ENCODE measurements at places on chromosomes 16 and 17.
A peak's percentile ranks its signal among the peaks of the same experiment; 100 is the strongest.

DNA sequence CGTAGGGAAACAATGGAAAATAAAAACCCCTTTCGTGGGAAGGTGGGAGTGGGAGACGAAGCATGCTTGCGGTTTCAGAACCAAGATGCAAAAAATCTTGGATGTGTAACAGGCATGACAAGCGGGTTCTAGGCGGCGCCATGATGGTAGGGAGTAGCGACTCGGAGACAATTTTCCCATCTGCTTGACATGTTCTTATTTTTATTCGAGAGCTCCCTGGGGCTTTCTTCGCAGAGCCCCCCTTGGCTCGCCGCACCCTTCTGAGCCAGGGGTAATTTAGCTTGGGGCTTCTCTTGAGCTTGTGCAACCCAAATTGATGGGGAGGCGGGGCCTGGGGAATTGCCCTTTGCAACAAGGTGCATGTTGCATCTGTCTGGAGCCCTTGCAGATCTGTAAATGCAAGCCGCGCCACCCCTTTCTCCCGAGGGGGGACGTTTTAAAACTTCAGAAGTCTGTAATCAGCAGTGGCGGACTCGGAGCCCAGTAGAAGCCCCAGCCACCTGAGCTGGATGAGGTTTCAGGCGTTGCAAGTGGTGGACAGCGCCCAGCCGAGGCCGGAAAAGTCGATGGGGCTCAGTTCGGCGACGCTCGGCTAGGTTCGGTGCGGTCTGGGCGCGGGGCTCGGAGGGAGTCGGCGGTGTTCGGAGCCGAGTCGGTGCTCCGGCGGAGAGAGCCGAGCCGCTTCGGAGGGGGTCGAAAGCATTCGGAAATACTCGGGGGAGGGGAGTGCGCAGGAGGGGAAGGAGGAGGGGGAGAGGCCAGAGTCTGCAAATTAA is 2.9 kb downstream of the GNAO1 start:
- DNase-seq: peak; percentile 92

- DNase-seq: peak; percentile 34
Measured at GRCh38 chr16:14249291-14250032, 178.3 kb downstream of the MRTFB start.

DNA sequence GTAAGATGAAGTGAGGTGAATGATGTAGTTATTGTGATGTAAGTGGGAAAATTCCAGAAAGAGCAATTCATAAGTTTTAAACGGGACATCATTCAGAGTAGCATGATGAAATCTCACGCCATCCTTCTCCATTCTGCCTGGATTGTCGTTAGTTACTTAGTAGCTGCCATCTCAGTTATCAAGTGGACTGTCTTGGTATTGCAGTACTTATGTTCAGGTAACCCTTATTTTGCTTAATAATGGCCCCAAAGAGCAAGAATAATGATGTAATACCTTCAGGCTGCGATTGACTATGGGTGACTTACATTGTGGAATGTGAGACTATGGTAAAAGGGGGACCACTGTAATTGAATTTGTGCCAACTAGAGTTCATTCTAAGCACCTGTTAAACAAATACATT is 234.1 kb upstream of the TOM1L1 start:
- DNase-seq: no peak

GRCh38 chr16:58628845-58629732 is 537 bp downstream of the CNOT1 start:
- DNase-seq: peak; percentile 41

DNA sequence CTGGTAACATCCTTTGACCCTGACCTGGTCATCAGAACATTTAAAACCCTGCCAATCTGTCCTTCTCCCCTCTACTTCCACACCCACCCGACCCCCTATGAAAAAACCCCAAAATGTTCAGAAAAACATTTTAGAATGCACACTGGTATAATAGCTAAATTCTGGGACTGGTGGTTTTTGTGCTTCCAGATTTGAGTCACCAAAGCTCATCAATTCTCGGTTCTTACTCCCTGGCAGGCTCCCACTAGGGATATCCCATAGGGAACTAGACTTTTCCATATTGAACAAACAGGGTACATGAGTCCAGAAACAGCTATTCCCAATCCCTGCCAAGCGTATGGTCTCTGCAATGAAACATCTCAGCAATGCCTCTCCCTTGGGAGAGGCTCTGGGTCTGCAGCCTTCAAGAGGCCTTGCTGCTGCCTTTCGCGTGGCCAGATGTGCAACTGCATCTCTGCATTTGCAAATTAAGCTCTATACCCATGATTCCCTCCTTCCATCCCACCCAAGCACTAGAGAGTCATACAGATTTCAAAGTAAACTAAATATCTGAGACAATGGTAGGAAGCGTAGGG is 67.7 kb downstream of the SMG6 start:
- no peak for DNase-seq

GRCh38 chr17:58060596-58061191 is 22.5 kb upstream of the DYNLL2 start:
- DNase-seq: peak; percentile 79

- DNase-seq: peak; percentile 26
Measured at GRCh38 chr17:59707971-59708430, 547 bp downstream of the VMP1 start.

DNA sequence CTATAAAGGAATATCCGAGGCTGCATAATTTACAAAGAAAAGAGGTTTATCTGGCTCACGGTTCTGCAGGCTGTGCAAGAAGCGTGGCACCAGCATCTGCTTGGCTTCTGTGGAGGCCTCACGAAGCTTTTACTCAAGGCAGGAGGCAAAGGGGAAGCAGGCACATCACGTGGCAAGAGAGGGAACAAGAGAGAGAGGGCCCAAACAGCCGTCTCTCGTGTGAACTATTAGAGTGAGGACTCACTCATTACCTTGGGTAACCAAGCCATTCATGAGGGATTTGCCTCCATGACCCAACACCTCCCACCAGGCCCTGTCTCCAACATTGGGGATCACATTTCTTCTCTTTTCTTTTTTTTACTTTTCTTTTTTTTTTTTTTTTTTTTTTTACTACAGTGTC is 7.5 kb upstream of the ALKBH5 start:
- peak; percentile 68 for DNase-seq

GRCh38 chr17:42457107-42457792 is 1.4 kb upstream of the ATP6V0A1 start:
- peak; percentile 23 for DNase-seq

- DNase-seq: peak; percentile 18
Measured at GRCh38 chr16:7597677-7598076, 265.0 kb downstream of the RBFOX1 start.

DNA sequence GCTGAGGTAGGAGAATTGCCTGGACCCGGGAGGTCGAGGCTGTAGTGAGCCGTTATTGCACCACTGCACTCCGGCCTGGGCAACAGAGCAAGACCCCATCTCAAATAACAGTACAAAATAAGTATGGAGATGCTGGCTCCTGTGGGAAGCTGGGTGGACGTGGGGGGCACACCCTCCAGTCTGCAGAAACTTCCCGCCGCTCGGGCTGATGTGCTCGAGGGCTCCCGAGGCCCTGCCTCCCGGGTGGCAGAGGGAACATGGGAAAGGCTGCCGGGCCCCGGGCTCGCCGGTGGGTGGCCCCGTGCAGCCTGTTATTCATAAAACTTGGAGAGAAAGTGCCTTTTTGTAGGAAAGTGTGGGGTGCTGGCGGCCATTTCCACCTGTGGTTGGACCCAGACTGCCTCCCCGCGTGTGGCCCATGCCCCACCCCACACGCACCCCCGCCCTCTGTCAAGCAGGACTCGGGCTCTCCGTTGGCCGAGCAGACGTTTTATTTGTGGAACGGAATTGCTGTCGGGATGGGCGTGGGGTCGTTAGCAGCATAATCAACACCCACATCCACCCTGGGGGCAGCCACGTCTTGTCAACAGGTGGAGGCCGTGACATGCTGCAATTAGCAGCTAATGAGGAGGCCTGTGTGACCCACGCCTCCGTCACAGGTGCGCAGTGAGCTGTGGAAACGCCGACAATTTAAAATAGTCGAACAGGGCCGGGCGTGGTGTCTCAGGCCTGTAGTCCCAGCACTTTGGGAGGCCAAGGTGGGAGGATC is 7.4 kb upstream of the CIAO3 start:
- DNase-seq: no peak

GRCh38 chr17:5563456-5563855 is 20.9 kb downstream of the NLRP1 start:
- no peak for DNase-seq

- DNase-seq: peak; percentile 56
Measured at GRCh38 chr16:57984443-57985203, 13.7 kb upstream of the CNGB1 start.

GRCh38 chr17:77846531-77847085 is 111.9 kb upstream of the TNRC6C start:
- DNase-seq: no peak

DNA sequence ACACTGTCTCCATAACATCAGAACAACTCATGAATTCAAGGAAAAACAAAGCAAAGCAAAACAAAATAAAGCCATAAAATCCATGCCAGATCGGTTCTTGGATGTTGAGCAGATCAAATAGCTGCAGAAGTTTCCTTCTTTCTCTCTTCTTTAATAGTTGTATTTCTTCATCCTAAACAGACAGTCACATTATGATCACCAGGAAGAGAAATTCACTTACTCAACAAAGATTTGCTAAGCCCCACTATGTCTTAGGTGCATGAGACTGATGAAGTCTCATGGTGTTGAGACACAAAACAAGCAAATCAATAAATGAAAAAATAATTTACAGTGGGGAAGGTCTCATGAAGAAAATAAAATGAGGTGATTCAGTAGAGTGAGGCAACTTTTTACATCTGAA is 72.8 kb downstream of the WIPI1 start:
- no peak for DNase-seq

- DNase-seq: no peak
Measured at GRCh38 chr17:58572846-58573245, 58.4 kb upstream of the MTMR4 start.

GRCh38 chr16:27236635-27237218 is 31.8 kb downstream of the NSMCE1 start:
- no peak for DNase-seq

DNA sequence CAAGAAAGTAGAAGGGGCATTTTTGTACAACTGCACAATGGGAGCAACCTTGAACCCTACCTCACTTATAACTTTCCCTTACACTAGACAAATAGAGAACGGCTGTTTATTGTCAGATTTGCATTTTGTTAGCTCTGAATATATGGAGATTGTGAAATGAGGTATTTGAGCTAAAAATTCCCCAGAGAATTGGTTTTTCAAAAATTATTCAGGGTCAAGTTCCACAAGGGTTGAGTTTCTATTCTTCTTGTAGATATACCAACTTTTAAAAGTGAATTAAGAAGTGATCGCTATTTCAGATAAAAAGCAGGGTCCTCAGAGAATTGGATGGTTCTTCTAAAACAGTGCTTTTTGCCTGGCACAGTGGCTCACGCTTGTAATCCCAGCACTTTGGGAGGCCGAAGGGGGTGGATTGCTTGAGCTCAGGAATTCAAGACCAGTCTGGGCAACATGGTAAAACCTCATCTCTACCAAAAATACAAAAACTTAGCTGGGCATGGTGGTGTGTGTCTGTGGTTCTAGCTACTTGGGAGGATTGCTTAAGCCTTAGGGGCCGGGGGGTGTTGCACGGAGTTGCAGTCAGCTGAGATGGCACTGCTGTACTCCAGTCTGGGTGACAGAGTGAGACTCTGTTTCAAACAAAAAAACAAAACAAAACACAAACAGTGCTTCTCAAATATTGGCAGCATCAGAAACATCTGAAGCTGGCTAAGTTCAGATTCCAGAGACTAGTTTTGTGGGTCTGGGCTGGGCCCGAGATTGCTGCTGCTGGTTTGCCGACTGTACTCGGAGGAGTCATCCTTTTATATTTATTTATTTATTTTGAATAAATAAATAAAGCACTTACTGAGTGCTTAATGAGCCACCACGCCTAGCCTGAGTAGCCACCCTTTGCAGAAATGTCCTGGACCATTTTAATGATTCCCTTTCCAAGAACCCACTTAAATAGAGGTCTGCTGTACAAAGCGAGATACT is 50.9 kb downstream of the PECAM1 start:
- DNase-seq: no peak

DNA sequence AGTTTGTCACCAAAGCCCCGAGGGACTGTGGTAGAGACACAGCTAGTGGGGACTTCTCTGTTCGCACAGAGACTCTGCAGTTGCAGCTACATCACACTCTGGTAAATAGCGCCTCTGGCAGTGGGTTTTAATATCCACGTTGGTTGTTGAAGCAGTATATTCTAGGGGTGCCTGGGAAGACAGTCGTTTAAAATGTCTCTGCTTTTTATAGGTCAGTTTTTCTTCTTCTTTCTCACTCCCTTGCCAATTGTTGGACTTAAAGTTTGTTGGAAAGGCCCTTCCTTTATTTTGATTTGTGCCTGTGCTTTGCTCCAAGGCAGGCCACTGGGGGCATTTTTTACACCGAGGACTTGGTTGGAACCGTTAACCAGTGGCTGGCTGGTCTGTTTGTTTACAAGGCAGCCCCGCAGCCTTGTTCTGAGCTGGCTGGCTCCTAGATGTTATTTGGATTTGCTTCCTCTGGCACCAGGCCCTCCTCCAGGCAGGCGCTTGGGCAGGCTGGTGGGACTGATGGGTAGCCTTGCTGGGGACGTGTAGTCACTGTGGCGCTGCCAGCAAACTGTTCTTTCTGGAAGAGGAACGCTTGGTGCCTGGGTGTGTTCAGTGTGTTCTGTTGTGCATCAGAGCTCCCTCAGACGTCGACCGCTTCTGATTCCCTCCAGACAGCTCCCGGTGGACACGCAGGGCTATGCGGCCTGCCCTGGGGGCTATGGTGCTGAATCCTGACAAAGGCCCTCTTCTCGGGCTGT is 218.2 kb upstream of the CHMP6 start:
- DNase-seq: peak; percentile 92

DNA sequence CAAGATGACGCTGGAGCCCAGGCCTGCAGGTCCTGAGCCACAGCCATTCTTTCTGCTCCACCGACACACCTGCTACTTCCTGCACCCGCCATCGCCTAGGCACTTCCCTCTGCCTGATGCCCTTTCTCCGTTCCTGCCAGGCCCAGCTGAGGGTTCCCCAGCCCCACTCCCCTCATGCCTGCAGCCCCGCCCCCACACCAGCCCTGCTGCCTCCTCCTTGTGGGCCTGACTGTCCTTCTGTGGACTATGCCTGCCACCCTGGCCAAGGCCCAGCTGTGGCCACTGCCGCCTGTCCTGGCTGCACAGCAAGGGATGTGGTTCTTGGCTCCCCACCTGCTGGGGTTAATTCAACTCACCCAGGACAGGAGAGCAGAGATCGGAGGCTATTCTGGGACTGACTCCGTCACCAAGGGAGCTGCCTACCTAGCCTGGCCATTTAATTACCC is 7.5 kb downstream of the NATD1 start:
- DNase-seq: no peak

DNA sequence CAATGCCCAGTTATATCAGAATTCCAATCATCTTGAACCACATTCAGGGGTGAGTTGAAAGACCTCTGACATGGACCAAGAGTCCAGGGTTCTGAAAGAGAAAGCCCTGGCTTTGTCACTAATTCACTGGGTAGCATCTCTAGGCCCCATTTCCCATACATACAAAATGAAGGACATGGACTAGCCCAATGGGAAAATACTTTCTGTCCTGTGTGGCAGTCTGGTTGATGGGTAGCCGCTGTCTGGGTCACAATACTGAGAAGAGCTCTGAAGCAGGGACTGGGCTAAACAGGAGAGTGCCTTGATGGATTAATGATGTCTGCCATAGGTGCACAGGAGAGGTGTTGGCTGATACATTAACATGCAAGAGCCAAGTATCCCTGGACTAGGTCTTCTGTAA is 214.3 kb downstream of the RAB11FIP4 start:
- DNase-seq: no peak

- DNase-seq: no peak
Measured at GRCh38 chr16:31192856-31193642, 9.5 kb downstream of the PYCARD start.
